Heart left ventricle (tissue), 16 donors: ENCODE measurements at places on chromosomes 1 and 21. TPM values are rescaled to one million over a fixed set of nuclear protein-coding genes. Genes with fewer than 3 reads are reported as not detected.

DNA sequence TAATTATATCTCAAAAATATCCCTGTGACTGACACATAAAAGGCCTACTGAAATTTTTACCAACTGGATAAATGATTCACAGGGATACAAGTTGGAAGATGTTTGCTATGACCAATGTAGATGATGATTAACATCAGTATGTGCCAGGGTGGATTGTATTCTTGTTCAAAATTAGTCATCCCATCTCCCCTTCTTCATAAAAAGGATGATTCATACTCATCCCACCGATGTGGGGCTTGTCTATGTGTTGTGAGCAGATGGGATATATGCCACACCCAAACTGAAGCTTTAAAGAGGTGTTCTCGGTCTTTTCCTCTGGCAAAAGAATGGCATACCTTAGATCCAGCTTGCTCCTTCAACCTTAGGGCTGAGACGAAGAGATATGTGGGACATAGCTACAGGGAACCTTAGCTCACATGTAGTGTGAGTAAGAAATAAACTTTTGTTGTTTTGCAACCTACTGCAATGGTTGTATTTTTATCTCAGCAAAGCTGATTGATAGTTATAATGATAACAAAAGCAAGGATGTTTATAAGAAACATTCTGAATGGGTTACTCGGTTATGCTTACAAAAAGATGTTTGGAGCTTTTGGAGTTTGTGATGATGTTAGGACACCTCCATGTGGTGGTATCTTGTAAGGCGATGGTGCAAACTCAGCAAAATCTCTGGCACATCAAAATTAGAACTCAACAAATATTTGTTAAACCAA lies 29.4 kb downstream of the SPATA17 start:
- no peak for DNase-seq

DNA sequence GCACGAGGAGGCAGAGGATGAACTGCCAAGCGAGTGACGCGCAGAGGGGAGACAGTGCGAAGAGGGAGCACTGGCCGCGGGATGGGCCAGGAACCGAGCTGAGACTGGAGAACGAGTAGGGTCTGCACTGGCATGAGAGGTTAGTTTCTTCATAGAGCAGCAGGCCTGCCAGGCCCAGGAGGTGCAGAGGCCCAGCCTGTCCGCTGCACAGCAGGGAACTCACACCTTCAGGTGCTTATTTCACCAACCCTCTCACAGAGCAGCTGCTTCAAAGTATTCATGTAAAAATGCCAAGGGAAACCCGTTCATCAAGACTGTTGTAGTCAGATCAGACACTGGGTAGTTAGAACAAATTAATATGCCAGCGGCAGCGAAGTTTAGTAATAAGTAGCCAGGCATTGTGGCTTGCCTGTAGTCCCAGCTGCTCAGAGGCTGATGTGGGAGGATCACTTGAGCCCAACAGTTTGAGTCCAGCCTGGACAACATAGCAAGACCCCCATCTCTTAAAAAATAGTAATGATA lies 144.5 kb downstream of the SLC45A1 start:
- no peak for DNase-seq

DNA sequence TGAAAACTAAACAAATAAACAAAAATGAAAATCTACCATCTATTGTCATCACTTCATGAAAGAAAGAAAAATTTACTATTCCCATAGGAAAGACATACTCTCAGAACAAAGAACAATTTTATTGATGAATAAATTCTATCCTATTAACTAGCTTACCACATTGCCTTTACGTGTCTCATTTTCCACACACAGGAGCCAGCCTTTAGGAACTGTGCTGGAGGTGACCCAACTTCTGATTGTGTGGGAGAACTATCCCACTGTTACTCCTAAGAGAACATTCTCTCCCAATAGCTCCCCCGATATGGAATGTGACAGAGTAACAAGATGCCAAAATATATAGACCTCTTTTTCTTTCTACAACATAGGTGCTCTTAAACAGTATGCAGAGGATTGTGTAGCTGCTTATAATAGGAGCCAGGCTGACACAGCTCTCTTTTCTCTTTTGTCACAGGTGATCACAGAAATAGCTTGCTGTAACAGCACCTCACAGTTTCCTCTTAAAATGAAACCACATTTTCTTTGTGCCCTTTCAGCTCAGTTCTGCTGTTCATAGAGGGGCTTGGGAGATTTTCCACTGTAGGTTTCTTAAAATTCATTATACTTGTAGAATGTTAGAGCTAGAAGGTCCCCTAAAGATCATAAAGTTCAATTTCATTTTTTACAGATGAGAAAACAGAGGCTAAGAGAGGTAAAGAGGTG lies 35.5 kb downstream of the C21orf91 start:
- DNase-seq, result no peak

- no peak for DNase-seq
Observed at GRCh38 chr1:40562185-40562584, 30.7 kb downstream of the ZNF684 start.

DNA sequence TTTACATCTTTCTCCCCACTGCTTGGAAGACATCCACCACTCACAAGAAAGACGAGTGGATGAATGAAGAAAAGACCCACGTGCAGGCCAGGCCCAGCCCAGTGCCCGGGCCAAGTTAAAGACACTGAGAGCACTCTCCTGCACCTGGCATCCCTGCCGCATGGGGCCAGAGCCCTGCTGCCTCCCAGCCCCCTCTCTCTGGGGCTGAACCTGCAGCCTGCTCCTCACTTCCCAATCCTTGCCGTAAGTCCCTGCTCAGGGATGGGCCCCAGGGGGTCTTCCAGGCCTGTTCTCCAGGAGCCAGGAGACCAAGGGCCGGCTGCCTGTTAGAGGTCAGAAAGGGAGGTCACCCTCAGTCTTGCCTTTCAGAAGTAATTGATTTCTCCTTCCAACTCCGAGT lies 168.5 kb upstream of the ZC3H12A start:
- DNase-seq, result no peak

TRNP1 gene
- polyA plus RNA-seq, result 18.4 TPM

GRCh38 chr1:91742848-91743292 lies 143.1 kb downstream of the TGFBR3 start:
- peak; percentile 66 for DNase-seq

DNA sequence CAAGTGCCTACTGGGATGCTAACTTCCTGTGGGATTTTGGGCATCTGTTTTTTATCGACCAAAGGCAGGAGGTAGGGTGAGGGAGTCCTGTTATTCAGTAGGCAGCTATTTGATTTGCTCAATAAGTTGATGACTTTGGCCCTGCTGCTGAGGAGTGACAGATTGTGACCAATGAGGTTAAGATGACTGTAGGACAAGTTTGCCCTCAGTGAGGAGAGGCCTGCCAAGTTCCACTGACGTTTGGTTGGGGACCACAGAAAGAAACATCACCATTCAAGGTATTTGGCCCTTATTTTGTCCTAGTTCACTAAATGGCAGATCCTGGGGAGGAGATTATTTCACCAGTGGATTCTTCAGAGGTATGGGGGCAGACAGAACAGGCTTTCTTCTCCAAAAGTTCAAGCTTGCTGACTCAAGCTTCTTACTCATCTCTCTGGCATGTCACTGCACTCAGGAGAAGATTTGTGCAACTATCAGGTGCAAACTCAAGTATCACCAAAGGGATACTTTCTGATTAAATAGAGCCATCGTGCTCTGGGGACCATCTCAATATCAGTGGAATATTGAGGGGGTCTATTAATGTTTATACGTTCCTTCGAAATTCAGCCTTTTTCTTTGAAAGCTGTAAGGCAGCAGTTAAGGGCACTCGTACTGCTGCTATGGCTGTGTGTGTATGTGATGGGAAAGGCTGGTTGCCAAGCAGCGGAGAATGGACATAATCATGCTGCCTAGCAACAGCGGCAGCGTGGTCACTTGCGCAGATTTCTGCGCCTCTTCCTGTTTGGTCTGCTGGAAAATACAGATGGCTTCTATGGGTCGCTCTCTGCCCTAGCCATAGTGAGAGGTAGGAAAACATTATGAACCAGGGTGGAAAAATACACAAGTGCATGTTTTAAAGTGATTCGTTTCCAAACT lies 78.7 kb downstream of the PBX1 start:
- peak; percentile 81 for DNase-seq
